ENCODE measurements at places on chromosomes 2 and 18.

DNA sequence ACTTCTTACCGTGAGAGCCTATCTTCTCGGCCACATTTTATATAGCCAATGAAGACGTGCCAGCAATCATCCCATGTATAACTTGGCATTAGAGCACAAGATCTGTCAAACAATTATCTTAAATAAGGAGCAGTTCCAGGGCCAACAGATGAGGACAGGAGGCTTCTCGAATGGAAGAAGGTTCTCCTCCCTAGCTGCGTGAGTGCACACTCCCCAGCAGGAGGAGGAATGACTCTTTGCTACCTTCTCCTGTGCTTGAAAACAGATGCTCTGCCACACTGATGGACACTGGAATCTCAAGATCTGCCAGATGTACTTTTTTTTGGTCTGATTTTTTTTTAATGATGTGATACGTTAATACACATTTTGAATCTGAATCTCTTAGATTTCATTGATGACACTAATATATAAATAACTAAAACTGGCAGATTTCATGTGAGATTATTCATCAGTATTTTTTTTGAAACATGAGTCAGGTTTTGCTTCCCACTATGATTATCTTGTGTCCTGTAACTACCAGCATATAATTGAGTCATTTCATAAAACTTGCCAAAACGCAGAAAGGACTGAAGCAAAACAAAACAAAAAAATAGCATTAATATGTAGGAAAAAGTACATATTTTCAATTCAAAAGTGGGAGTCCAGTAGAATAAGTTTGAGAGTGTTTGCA, 626 bp upstream of the VIT start:
- no peak for DNase-seq

DNA sequence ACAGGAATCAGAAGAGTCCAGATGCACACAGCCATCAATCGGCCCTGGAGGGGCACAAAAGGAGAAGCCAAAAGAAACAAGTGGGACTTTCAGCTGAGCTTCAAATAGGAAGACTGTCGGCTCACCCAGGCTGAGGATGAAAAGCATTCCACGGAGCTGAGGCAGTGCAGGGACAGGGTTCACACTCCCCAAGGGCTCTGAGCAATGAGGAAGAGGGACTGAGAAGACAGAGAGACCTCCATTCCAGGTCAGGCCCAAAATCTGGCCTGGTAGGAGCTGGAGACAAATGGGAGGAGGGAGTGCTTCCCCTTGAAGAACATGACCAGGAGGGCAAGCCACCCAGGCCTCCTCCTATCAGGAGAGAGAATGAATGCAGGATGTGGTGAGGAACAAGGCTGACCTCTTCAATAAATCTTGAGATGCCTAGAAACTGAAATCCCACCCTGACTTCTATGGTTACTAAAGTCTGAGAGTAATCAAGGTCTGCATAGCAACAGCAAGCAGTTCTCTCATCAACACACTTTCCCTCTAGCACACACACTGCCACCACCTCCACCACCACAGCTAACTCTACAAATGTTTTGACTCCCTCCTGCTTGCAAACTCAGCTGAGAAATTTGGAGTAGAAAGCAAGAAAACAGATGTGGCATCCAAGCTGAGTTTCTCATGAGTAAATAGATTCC, 434.4 kb downstream of the TNS1 start:
- no peak for DNase-seq

DNA sequence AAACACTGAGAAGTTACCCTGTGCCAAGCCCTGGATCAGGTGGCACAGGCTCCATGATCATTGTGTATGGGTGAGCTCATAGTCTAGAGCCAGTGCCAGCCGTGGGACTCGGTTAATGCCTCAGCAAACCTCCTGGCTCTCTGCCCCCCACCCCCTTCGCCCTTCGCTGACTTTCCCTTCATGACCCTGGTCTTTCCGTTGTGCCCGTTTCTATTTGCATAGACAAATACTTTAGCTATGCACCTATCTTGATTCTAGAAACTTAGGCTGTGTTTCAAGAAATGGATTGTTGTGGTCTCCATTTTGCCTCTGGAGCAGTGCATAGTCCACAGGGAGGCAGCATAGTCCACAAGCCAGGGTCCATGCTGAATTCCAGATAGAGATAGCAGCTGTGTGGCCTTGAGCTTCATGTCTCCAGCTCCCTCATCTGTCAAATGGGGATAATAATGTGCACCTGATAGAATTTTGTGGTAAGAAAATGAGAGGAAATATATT, 44.8 kb upstream of the KDM3A start:
- no peak for DNase-seq

DNA sequence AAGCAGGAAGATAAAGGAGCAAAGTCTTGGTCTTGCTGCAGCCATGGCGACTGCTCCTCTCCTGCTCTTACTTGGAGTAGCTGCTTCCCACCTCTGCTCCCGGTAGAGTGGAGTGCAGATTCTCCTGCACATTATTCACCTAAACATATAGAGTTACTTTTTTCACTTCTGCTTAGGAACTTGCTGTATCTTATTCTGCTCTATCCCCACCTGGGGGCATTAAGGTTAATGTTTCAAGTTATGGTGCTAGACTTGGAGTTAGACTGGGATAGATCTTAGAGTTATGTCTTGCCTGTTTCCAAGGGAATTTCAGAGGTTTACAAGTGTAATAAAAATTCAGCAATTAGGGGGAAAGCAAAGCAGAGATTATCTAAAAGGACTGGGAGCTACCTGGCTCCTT, 144.2 kb downstream of the SETBP1 start:
- DNase-seq: no peak

- no peak for DNase-seq
Observed at GRCh38 chr2:160901613-160902012, 258.6 kb upstream of the TANK start.

DNA sequence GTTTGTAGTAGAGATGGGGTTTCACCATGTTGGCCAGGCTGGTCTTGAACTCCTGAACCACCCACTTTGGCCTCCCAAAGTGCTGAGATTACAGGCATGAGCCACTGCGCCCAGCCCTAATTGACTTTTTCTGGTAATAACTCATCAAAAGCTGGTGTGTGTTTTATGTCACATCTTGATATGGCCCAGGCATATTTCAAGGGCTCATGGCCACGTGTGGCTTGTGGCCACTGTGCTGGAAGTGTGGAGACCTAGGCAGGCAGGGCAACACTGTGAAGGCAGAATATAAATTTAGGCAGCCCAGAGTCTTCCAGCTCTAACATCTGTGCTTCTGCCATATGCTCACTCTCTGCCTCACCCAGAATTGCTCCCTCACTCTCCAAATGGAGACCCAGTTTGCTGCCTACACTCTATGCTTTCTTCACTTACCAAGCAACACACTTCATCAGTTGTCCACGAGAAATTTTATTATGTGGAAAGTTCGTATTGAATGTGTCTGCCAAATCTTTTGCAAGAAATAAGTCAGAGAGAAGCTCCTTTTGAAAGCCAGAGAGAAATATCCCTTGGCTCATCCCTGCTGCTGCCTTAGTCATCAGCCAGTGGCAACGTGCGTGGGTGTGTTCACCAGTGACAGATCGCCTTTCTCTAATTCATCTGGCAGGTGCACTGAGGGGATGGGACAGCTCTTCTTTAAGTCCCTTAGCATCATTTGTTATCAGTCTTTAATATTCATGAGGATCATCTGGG, 129.4 kb upstream of the CXCR4 start:
- no peak for DNase-seq

DNA sequence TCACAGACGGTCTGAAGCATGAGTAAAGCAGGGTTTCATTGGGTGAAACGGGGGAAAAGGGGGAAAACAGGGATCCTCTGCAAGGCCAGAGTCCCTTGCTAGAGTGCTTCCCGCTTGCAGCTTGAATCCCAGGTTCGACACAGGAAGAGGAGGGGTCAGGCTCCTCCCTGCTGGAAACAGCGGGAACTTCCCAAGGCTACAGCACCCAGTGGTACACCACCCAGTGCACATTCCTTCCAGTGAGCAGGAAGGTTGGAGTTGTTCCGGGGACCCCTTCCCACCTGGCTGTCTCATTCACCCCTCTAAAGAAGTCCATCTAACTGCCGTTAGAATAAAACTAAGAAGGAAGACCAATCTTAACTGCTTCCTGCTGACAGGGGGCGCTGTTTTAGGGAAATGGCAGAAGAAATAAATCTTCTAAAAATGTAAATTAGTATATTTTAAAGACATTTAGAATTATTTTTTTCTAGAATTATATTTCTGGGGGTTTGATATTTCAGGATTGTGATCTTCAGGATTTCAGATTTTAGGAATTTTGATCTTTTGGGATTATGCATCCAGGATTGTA, 230.9 kb downstream of the RBM43 start:
- DNase-seq: no peak

- no peak for DNase-seq
Observed at GRCh38 chr2:20566331-20566730, 84.6 kb downstream of the HS1BP3 start.

GRCh38 chr2:182422864-182423263, 4.0 kb downstream of the PDE1A start:
- no peak for DNase-seq

All from COLO829 (cell line).